Sigmoid colon (tissue), 7 donors: ENCODE measurements at places on chromosomes 4 and X. TPM values are rescaled to one million over a fixed set of nuclear protein-coding genes. Genes with fewer than 3 reads are reported as not detected.

- no peaks in the 10 kb centered on the region for H3K4me1 ChIP-seq
- H3K4me3 ChIP-seq, result no peak overlapping the region
- H3K36me3 ChIP-seq, result peaks cover 41% of the 10 kb centered on the region
Measured at GRCh38 chrX:136237074-136237473, 14.1 kb downstream of the MAP7D3 start.

The RAB40A gene
- total RNA-seq, result 0.71 TPM

DNA sequence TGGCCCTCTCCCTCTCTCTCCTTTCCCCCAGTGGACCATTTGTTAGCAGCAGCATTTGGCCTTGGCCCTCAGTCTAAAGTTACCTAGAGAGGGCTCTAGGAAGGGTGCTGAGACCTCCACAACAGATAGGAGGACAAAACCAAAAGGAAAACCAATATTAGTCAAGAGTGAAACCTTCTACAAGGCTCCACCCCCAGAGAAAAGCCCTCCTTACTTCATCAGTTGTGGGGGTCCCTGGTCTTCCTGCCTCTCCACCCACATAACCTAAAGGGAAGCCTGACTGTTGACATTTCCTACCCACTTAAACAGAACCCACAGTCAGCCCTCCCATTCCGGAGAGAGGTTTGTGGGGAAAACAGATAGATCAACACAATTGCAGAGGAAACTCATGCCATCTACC, 4.7 kb upstream of the CD40LG start:
- H3K36me3 ChIP-seq, result no peaks in the 10 kb centered on the region
- no peaks in the 10 kb centered on the region for H3K27me3 ChIP-seq
- H3K27ac ChIP-seq, result no peak overlapping the region

The SSR4 gene
- 149 TPM for total RNA-seq

DNA sequence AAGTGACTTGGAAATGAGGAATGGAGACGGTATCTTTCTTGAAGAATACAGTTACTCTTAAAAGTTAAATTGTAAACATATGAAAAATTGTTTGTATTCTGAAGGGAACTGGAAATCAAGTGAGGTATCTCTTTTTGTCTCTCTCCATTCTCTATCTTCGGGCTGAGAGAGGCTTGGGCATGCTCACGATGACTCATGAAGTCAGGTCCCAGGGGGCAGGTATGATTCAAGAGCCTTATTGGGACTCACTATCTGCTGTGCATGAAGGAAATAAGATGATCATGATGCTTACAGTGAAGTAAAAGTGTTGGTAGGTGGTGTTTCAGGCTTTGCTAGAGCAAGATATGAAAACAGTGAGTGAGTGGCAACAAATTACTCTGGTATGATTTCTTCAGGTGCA, 200.4 kb upstream of the PITX2 start:
- no peaks in the 10 kb centered on the region for H3K36me3 ChIP-seq
- H3K27me3 ChIP-seq, result no peaks in the 10 kb centered on the region
- H3K4me1 ChIP-seq, result no peaks in the 10 kb centered on the region
- no peak overlapping the region for H3K4me3 ChIP-seq
- H3K27ac ChIP-seq, result no peak overlapping the region

GRCh38 chrX:122565952-122566351, 618.1 kb upstream of the GRIA3 start:
- H3K27ac ChIP-seq, result no peak overlapping the region
- no peak for DNase-seq
- no peaks in the 10 kb centered on the region for H3K27me3 ChIP-seq
- H3K4me1 ChIP-seq, result no peaks in the 10 kb centered on the region
- H3K4me3 ChIP-seq, result no peak overlapping the region
- H3K36me3 ChIP-seq, result no peaks in the 10 kb centered on the region

GRCh38 chr4:19721587-19721986, 530.1 kb upstream of the SLIT2 start:
- no peak for DNase-seq
- no peak overlapping the region for H3K4me3 ChIP-seq
- H3K36me3 ChIP-seq, result no peaks in the 10 kb centered on the region
- no peak overlapping the region for H3K27ac ChIP-seq

DNA sequence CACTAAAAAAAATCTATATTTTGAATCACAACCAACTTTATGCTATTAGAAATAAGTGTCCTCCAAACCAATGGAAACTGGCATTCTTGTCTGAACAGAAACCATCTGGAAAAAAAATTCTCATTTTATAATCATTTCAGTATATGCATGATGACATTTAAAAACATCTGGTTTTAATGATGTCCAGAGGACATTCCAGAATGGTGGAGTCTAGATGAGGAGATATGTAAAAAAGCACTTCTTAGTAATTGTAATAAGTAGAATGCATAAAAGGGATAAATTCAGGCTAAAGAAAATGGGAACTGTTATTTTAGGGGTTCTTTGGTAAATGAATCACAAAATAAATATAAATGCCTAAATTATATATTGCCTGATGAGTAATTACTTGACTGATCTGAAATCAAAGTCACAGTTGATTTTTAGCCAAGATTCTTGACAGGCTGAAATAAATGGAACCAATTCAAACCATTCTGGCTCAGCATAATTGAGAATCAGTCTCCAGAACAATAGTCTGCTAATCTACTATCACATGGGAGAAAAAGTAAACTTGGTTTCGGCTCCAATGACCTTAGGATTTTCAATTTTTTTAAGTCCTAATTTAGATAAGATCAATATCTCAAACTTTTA, 636.6 kb downstream of the FAT4 start:
- H3K27me3 ChIP-seq, result no peaks in the 10 kb centered on the region
- no peak overlapping the region for H3K4me3 ChIP-seq
- H3K36me3 ChIP-seq, result no peaks in the 10 kb centered on the region
